ENCODE measurements at places on chromosomes 16 and 17. TPM values are rescaled to one million over a fixed set of nuclear protein-coding genes. Genes with fewer than 3 reads are reported as not detected.

SHCBP1 gene
- 0.41 TPM for total RNA-seq

C17orf50 gene
- total RNA-seq: not detected

PDF gene
- 14.0 TPM for total RNA-seq

COPS3 gene
- 29.4 TPM for total RNA-seq

LPO gene
- total RNA-seq: not detected

MYO15B gene
- 45.0 TPM for total RNA-seq

CCR7 gene
- total RNA-seq: not detected

BRIP1 gene
- total RNA-seq: 0.24 TPM

ZACN gene
- not detected for total RNA-seq

AP2B1 gene
- 51.0 TPM for total RNA-seq

CLEC18A gene
- 0.39 TPM for total RNA-seq

SLC5A11 gene
- total RNA-seq: 0.25 TPM
